ENCODE measurements at places on chromosomes 7 and 10.

DNA sequence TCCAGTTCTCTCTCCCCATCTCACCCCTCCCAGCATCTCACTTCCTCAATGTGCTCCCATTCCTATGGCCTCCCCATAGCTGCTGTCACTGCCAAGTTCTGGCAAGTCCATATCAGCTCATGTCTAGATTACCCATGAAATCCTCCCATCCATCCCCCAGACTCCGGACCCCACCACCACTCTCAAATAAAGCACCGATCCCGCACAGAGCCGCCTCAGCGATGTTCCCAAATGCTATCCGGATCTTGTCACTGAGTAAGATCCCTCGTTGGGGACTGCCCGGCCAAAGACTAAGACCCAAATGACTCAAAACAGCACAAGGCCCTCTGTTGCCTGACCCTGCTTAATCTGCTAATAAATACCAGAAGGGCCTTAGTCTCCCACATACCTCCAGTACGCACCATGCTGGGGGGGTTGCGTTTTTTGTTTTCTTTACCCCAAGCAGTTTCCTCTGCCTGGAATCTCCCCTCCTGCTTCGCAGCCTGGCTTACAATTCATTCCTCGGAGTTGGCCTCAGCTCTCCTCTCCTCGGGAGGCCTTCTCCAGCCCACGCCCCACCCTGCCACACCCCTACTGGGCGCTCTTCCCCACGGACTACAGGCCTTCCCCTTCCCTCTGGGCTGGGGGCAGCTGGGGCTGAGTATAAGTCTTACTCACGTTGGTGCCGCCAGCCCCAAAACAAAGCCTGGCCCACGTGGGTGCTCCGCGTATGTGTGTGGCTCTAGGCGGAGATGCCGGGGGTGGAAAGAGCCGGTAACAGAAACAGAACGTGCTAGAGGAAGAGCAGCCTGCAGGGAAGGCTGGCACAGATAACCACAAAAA lies 1.8 kb upstream of the DUSP5 start:
- no peak for DNase-seq

- DNase-seq, result no peak
Measured at GRCh38 chr10:20407357-20407756, 489.8 kb downstream of the NEBL start.

- DNase-seq, result no peak
Measured at GRCh38 chr7:154183482-154183881, 131.3 kb downstream of the DPP6 start.

- DNase-seq, result no peak
Measured at GRCh38 chr7:11193131-11193867, 219.6 kb downstream of the PHF14 start.

DNA sequence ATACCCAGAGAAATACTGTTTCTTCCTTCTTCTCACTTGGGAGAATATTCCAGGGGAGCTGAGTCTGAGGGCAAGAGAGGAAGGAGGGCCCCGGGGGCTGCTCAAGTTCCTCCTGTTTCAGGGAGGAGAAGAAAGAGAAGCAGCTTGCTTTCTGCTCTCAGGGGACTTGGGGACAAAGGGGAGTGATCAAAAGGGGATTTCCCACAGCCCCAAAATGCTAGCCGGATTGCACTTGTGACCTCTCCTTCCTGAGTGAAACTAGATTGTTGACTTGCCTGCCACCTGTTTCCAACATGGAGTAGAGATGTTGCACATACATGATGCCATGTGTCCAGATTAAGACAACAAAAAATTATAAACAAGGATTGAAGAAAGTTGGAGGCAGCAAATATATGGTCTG lies 28.7 kb upstream of the PDCD4 start:
- DNase-seq, result peak; percentile 79

GRCh38 chr10:34358729-34359434 lies 456.2 kb downstream of the PARD3 start:
- DNase-seq, result no peak

GRCh38 chr7:146722986-146723385 lies 606.4 kb downstream of the CNTNAP2 start:
- DNase-seq, result no peak

- DNase-seq, result no peak
Measured at GRCh38 chr7:102079140-102080018, 207.3 kb upstream of the SH2B2 start.

GRCh38 chr7:5598769-5599371 lies 175.2 kb upstream of the TNRC18 start:
- no peak for DNase-seq

GRCh38 chr10:94626476-94626875 lies 57.1 kb upstream of the CYP2C18 start:
- DNase-seq, result no peak

GRCh38 chr7:128888756-128889095 lies 21.8 kb downstream of the KCP start:
- DNase-seq, result no peak

DNA sequence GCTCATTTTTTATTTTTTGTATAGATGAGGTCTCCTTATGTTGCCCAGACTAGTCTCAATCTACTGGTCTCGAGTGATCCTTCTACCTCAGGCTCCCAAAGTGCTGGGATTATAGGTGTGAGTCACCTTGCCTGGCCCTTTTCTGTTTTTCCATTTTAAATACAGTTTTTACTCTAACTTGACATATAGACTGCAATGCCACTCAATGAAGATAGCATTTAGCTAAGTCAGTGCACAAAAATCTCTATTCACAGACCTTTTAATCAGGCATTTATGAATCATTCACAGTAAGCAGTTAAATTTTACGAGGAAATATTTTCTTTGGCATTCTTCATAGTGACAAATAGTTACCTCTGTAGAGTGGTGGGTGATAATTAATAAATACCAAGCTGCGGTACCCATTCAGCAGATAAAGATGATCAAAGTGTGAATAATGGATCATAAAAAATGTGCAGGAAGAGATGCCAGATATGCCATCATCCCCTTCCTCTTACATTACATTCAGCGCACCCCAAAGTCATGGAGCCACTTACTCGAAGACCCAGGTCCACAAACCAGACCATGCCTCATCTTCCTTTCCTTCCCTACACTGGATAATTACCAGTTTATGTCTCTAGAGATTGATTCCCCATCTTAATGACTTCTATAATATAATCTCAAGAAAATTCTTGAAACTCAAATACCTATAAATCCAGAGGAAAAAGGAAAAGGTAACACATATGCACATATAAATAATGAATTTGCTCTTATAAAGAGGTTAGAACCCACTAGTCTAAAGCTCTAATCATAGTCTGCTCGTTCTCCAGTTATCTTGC lies 56.0 kb downstream of the UBE2H start:
- no peak for DNase-seq

- no peak for DNase-seq
Measured at GRCh38 chr10:50540826-50541122, 83.0 kb downstream of the SGMS1 start.

GRCh38 chr10:33901166-33901565 lies 566.7 kb upstream of the NRP1 start:
- DNase-seq, result no peak

DNA sequence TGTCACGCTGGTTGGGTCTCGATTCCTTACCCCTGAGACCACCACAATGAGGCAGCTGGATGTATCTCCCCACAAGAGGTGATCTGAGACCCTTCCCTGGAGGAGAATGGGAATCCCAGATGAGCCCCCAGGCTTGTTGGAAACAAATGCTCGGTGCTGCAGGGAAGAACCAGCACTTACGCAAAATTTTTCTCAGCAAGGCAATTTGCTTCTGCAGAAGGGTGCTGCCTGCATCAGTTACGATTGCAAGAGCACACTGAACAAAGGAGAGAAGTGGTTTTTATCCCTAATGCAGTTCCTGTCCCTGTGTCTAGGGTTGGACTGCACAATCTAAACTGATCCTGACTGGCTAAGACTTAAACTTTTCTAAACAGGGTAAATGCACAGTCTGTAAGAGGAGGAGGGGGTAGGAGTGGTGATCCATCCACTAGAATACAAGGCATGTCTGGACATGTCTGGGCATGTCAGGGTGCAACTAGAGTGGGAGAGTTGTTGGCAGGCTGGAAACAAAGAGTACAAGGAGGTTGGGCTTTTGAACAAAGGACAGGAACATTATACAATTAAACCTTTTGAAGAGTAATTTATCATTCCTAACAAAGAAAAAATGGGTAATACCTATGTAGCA lies 114.9 kb upstream of the FAM3C start:
- DNase-seq, result no peak
